CD4-positive, CD25-positive, alpha-beta regulatory T cell (primary cell): ENCODE measurements at places on chromosomes 5 and 9.

DNA sequence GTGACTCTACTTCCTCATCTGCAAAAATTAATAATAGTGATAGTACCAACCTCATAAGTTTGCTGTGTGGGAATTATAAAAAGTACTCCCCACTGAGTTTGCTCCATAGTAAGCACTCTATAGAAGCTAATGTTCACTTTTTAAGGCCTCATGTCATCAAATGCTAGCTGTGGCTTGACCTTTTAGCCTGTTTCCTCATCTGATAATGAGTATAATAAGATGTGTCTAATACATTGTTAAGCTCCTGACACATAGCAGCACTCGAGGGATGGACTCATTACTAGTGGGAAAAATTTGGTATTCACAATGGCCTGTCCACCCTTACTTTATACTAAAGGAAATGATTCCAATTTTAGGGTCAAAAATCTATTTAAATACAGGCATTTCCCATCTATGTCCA, 26.1 kb upstream of the CAST start:
- DNase-seq: no peak

GRCh38 chr5:172878933-172879752, 45.1 kb downstream of the ERGIC1 start:
- no peak for DNase-seq

GRCh38 chr9:23659346-23660006, 166.6 kb downstream of the ELAVL2 start:
- no peak for DNase-seq

DNA sequence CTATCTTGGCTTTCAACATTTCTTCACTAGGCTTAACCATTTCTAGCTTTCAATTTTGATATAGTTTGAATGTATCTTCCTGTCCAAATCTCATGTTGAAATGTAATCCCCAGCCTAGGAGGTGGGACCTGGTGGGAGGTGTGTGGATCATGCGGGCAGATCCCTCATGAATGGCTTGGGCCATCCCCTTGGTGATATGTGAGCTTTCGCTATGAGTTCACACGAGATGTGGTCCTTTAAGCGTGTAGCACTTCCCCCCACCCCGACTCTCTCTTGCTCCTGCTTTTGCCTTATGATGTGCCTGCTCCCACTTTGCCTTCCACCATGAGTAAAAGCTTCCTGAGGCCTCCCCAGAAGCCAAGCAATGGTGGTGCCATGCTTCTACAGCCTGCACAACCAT, 40.6 kb downstream of the PHAX start:
- DNase-seq: no peak

DNA sequence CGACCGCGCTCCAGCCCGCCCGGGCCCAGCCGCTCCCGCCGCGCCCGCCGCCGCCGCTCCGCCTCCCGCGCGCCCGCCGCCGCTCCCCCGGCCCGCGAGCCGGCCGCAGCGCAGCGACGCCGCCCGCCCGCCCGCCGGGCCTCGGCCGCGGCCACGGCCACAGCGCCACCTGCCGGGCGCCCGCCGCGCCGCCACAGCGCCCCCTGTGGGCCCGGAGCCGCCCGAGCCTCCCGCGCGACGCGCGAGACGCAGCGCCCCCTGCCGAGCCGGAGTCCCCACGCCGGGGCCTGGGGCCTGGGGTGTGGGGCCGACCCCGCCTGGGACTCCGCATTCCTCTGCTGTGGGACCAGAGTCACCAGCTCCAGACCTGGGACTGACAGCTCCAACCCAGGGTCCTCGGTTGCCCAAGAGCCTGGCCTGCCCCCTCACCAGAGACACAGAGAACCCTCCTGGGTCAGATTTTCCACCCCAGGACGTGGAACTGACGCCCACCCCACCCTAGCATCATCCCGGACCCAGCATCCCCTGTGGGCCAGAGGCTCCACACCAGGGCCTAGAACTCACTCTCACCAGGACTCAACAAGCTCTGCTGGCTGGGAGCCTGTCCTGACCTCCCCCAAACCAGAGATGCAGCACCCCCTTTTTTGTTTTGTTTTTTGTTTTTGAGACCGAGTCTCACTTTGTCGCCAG, at the start of gene RAPGEF1:
RAPGEF1 (minus strand) TSS at position 118 of the 690 bp plus-strand sequence. CDS start 246 bp downstream, outside the sequence.
- DNase-seq: peak; percentile 62

DNA sequence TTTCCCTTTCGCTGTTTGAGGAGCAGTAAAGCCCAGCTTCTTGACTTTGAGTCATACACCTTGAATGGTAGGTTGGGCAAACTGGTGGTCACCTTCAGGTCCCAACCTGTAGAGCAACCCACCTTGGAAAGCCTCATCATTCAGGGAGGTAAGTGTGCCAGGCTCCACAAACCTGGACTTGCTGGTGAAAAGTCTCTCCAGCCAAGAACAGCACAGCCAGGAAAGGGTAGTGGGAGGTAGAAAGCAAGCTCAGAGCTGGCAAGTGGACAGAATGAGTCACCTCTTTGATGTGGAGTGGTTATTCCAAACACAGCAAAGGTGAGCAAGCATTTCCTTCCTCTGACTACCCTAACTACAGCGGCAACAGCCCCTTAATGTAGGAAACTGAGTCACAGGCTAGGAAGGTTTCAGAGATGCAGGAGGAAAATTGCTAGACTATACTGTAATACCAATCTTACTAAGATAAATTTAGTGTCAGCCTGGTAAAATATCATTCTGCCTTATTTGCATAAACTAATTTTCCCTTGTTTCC, 117.5 kb upstream of the MTAP start:
- no peak for DNase-seq

- no peak for DNase-seq
These were observed 148.7 kb downstream of the CDK5RAP2 start for GRCh38 chr9:120431268-120431667.

- DNase-seq: no peak
These were observed 21.0 kb downstream of the PSD2 start for GRCh38 chr5:139816566-139816965.

DNA sequence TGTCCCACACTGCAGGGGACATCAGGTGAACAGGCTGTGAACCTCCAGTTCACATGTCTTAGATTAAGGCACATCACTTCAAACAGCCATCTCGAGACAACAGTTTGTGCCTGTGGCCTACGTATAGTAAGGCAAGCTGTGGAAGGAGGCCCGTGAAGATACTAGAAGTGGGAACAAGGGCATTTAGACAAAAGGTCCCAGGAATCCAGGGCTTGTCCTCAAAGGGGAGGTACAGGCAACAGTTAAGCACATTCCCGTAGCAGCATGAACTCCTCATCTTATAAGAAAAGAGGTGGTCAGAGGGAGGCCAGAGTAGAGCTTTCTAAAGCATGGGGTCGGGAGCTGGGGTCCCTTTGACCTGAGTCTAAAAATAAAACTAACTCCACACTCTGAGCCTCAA, 122.5 kb upstream of the TRPM3 start:
- DNase-seq: no peak

GRCh38 chr5:137220523-137220927, 278.6 kb downstream of the SPOCK1 start:
- no peak for DNase-seq

DNA sequence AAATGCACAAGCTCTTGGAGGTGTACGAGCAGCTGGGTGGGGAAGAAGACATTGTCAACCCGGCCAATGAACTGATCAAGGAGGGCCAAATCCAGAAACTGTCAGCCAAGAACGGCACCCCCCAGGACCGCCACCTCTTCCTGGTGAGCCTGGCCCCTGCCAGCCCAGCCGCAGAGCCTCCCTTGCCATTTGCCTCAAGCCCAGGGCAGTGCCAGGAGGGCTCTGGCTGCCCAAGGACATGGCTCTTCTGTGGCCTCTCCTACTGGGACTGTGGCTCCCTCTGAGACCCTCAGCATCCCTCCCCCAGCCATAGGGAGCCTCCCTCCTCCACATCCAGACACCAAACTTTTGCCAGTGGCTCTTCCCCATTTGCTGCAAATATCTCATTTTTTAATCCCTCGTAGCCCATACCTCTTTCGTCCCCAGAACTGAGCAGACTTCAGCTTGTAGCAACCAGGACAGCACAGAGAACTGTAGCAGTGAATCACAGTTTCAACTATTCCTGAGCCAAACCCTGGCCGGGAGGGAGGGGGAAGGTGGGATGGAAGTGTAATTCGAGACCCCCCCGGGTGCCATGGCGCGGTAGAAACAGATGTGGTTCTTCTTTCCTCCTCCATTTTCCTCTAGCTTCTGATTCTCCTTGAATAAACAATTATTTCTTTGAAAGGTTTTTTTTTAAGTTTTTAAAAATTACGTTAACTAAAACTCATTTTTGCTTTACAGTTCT, 44.5 kb upstream of the SUSD3 start:
- no peak for DNase-seq

GRCh38 chr5:170216257-170216864, 16.4 kb upstream of the C5orf58 start:
- DNase-seq: peak; percentile 10
